ENCODE measurements at places on chromosomes 7 and 10.

DNA sequence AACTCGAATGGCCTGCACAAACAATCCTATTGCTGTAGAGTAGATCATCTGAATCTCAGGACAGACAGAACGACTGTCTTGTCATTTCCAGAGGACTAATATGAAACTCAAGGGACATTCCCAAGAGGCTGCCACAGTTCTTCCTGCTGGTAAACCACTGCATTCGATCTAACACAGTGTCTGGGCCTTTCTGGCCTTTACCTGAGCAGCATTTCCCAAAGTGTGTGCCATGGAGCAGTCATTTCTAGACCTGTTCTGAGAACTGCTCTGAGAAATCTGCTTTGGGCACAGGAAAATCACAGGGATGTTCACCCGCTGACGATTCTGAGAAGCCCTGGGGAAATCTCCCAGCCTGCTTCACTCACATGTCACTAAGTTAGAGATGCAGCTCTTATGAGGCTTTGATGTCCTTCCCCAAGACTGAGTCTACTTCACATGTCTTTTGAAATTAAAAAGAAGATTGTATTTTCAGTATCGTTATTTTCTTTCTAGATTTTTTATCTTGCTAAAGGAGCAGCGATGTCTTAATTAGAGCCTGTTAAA lies 18.4 kb downstream of the GPNMB start:
- DNase-seq: no peak

DNA sequence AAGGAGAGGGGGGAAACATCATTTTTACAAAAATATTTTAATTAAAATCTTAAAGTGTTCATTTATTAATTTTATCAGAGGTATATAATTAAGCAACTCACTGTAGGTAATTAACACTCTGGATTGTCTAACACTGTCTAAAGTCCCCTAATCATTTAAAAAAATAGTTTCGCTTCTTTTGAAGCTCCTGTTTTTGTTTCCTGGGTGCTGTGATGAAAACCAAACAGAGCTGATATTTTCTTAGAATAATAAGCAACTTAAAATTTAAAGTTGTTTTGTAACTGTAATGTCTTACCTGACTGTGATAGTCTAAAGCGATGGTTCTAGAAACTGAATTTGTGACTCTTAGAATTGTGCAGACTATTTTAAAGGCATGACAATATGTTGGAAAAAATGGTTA lies 961.0 kb downstream of the GATA3 start:
- no peak for DNase-seq

GRCh38 chr7:82273886-82274285 lies 169.7 kb downstream of the CACNA2D1 start:
- peak; percentile 68 for DNase-seq

GRCh38 chr7:29995652-29996051 lies 6.1 kb upstream of the SCRN1 start:
- DNase-seq: no peak

DNA sequence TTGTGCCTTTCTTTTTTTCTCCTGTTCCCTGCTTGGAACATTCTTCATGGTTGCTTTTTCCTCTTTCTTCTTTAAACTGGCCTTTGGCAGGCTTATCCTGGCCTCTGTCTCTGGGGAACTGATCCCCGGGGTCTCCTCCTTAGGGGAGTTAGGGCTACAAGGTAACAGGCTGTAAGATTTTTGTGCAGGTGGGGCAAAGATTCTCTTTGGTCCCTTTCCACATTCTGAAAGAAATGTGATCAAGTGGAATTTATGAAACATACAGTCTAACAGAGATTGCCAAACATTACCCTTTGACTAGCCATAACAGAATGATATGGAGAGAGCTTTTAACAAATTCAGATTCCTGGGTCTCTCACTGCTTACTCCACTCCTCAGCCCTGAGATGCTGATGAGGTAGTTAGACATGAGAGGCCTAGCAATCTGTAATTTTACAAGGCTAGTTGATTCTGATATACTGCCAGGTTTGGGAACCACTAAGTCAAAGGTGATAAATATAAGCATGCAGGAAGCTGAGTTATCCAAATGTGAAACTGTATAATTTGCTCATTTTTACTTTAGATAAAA lies 8.8 kb downstream of the ZCWPW1 start:
- DNase-seq: no peak

DNA sequence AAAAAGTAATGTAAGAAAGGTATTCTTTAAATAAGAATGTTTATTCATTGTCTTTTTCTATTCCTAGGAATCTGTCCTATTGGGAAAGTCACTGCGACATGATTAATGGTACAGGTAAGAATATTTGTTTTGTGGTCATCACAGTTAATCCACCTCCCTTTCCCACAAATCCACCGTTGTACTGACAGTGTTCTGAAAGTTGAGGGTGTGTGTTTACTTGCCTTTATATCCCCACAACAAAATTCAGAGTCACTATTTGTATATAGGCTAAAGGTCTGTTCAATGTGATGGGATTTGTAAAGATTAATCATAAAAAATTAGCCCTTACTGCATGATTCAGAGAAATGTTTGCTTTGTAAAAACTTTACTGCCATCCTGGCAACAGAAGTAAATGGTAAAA lies 27.9 kb downstream of the CD36 start:
- no peak for DNase-seq

DNA sequence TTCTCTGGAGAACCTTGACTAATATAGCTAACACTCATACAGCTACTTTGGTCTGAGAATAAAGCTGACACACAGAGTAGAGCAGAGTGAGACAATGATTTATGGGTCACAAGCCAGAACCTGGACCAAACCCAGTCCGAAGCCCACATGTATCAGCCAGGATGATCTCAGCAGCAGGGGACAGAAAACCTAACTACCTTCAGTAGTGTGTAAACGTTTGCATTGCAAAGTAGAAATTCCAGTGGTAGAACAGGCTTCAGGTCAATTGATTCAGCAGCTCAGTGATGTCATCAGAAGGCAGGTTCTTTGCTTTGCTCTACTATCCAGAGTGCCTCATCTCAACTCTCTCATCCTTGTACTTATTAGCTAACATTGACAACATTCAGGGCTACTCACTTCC lies 62.5 kb upstream of the PALS2 start:
- DNase-seq: no peak

- DNase-seq: no peak
These were observed 706.7 kb upstream of the PHF14 start for GRCh38 chr7:10266976-10267375.

GRCh38 chr7:67608806-67609205 lies 612.2 kb downstream of the TYW1 start:
- DNase-seq: no peak

- no peak for DNase-seq
These were observed 29.3 kb downstream of the KLF6 start for GRCh38 chr10:3755440-3756359.

All from NCI-H524 (cell line).